ENCODE measurements at places on chromosomes 1 and 21.

GRCh38 chr1:26998429-26999300 lies 5.2 kb downstream of the TRNP1 start:
- DNase-seq, result no peak

DNA sequence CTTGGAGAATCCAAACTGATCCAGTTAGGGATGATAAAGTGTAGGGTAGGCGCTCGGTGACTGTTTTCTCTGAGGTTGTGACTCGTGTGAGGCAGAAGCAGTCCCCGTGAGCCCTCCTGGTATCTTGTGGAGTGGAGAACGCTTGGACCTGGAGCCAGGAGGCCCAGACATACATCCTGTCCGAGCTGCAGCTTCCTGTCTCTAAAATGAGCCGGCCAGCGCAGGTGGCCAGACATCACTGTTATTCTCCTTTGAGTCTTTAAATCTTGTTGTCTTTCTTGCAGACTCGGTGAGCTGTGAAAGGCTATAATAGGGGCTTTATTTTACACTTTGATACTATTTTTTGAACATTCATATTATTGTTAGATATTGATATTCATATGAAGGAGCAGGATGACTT lies 12.3 kb downstream of the PCSK9 start:
- no peak for DNase-seq

DNA sequence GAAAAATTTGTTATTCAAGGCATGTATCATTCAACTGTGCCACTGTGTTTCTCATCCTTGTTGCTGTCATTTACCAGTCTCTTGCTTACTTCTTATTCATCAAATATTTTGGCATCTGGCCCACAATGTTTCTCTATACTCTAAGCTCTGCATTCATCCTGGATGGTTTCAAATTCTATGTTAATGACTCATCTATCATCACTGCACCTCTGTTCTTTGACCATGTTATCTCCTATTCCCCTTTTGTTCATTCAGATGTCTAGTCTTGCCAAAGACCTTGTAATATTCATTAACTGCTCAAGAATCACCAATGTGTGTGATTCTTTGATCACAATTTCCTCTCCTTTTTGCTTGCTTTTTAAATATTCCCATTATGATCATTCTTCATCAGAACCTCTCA lies 54.6 kb upstream of the PRKACB start:
- no peak for DNase-seq

DNA sequence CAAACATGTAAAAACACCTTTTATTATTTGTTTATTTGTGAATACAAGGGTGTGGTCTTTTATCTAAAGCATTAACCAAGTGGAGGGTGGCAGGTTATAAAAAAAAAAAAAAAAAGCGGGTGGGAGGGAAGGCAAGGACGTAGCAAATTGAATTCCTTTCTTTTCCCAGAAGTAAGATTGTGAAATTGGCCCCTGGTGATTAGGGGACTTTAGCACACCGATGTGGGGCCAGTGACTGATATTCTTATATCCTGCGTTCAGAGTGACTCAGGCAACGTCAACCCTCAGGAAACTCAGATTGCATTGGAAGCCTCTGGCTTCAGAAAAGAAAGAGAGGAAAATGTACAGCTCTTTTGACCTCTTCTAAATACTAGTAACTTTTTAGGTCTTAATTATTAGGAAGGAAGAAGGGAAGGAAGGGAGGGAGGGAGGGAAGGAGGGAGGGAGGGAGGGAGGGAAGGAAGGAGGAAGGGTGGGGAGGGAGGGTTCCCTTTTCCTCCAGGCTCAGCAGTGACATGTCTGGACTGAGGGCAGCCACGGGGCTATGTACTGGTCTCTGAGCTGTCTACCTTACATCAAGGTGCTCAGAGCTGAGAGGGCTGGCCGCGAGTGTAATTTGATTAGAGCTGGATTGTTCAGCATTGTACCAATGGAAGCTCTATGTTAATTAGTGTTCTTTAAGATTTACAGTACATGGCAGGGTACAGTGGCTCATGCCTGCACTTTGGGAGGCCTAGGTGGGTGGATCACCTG lies 30.2 kb downstream of the EVA1C start:
- DNase-seq, result no peak
